ENCODE measurements at places on chromosomes 12 and 14. TPM values are rescaled to one million over a fixed set of nuclear protein-coding genes. Genes with fewer than 3 reads are reported as not detected.

The AKAP5 gene
- total RNA-seq = 1.8 TPM

- DNase-seq = no peak
Measured at GRCh38 chr12:105928436-105928835, 210.3 kb downstream of the NUAK1 start.

The SPTB gene
- 11.5 TPM for total RNA-seq

DNA sequence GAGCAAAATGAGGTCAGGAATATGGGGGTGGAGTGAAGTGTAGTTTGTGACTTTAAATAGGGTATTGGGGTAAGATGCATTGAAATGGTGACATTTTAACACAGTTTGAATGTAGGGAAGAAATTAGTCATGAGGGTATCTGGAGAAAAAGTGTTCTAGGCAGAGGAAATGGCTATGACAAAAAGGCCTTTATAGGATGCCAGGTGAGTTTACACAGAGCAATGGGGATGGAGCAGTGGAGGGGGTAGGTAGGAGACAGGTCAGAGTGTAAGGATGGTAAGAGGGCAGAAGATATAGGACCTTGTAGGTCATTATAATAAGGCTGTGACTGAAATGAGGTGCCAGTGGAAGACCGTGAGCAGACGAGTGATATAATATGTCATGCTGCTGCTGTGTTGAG lies 30.4 kb downstream of the HEATR5A start:
- no peak for DNase-seq

GRCh38 chr12:43336962-43337555 lies 214.9 kb downstream of the ADAMTS20 start:
- DNase-seq = no peak

DNA sequence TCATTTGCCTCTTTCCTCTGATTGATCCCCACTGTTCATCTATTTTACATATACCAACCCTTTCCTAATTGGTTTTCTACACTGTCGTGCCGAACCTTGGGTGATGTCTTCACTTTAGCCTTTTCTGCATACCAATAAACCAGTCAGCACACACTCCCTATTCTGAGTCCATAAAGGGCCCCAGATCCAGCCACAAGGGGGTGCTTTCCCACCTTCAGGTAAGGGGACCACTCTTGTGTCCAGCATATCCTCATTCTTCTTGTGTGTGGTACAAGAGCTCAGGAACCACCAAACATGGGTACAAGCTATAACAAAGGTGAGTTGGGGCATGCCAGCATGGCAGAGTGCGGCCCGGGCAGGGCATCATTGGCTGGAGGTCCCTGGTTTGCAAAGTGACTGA lies 859.8 kb downstream of the FSCB start:
- no peak for DNase-seq

The ESR2 gene
- total RNA-seq = 0.55 TPM

GRCh38 chr14:53062856-53063255 lies 90.3 kb downstream of the DDHD1 start:
- peak; percentile 61 for DNase-seq

The KRT78 gene
- not detected for total RNA-seq

GRCh38 chr14:22521449-22522239 lies 67.4 kb downstream of the DAD1 start:
- DNase-seq = no peak

The SLC5A8 gene
- 7.0 TPM for total RNA-seq

GRCh38 chr12:70110085-70110484 lies 133.1 kb upstream of the CNOT2 start:
- no peak for DNase-seq

- DNase-seq = no peak
Measured at GRCh38 chr12:87155621-87156020, 873.6 kb downstream of the C12orf50 start.

- no peak for DNase-seq
Measured at GRCh38 chr12:41528874-41529273, 340.8 kb downstream of the PDZRN4 start.

The DTX1 gene
- total RNA-seq = 2.9 TPM

- DNase-seq = no peak
Measured at GRCh38 chr12:69873429-69873828, 48.4 kb downstream of the MYRFL start.

GRCh38 chr12:47312808-47313426 lies 233.2 kb upstream of the AMIGO2 start:
- DNase-seq = no peak

DNA sequence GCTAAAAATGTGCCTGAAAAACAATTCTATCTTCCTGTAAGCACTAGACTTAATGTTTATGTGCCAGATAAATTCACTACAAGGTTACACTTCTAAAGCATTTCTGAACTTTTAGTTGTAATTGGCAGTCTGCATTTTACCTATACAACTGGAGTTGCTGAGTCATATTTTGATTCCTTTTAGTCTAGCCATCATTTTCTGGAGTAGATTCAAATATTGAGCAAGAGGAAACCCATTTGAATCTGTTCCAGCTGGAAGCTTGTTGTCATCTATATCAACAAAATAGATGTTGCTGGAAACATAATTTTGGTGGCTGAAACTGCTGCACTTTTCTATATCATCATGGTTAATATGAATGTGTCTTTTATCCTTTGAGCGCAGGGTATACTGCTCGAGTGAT lies 122.2 kb upstream of the CCDC175 start:
- peak; percentile 86 for DNase-seq

GRCh38 chr12:75208856-75209811 lies 505 bp downstream of the KCNC2 start:
- peak; percentile 27 for DNase-seq

DNA sequence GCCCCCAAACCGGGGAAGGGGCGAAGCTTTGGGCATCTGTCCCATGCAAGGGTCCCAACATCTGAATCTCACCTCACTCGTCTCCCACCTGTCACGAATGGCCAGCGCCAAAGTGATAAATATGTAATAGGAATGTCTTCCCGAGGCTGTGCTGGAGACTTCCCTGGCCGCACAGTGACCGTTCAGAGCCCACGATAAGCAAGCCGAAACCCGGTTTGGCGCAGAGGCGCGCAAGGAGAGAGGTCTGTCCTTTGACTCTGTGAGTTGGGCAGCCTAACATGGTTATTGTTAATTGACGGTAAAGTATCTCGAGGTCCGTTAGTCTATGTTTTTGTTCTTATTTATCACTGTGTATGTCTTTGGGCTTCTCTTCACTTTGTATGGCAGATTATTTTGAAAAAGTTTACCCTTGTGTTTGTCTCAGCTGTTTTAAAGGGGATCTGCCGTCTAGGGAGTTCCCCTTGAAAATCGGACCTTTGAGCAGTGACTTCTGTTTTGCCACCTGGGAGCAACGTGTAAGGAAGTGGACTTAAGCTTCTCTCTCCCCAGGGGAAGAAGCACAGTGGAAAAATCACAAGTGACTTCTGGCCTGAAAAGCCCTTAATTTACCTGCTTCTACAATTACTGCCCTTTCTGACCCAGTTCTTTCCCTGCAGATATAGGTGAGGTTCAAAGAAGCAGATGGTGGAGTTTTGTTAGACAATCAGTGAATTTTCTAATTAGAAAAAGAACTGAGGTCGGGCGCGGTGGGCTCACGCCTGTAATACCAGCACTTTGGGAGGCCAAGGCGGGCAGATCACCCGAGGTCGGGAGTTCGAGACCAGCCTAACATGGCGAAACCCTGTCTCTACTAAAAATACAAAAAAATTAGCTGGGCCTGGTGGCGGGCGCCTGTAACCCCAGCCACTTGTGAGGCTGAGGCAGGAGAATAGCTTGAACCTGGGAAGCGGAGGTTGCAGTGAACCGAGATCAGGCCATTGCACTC lies 1.1 kb upstream of the TM9SF1 start:
- no peak for DNase-seq

GRCh38 chr14:100810861-100811461 lies 15.0 kb upstream of the MEG3 start:
- DNase-seq = no peak

GRCh38 chr12:11715621-11716020 lies 66.1 kb downstream of the ETV6 start:
- DNase-seq = no peak

- no peak for DNase-seq
Measured at GRCh38 chr14:64807551-64807950, 72.2 kb downstream of the SPTB start.

The FOXN4 gene
- total RNA-seq = 0.26 TPM

The KRT6B gene
- total RNA-seq = 0.25 TPM

DNA sequence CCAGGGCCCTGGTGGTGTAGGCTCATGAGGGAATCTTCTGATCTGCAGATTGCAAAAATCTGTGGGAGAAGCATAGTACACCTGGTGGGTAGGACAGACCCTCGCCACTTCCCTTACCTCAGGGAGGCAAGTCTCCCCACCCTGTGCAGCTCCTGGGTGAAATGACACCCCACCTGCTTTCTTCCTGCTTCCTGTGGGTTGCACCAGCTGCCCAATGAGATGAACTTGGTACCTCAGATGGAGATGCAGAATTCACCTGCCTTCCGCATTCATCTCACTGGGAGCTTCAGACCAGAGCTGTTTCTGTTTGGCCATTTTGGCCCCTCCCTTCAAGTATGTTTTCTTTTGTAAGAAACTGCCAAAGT lies 4.7 kb downstream of the CLEC2D start:
- no peak for DNase-seq

DNA sequence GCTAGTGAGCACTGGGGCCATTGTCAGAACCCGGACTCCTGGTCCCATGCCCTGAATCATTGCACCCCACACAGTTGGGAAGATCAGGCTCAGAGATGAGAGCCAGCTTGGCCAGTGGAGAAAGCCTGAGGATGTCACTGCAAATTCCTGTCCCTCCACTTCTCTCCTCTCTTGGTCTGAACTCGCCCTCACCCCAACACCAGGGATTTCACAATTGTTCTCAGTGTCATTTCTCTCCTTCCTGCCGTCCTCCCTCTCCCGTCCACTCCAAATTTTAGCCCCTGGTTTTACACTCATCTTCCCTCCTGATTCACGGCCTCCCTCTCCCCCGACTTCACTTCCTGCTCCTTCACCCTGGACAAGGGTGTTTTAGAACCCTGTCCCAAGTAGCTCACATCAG lies 11.1 kb downstream of the KRT75 start:
- peak; percentile 36 for DNase-seq

GRCh38 chr12:42935756-42936155 lies 346.2 kb upstream of the PRICKLE1 start:
- peak; percentile 66 for DNase-seq

- DNase-seq = no peak
Measured at GRCh38 chr12:17949558-17950141, 140.3 kb downstream of the RERGL start.

DNA sequence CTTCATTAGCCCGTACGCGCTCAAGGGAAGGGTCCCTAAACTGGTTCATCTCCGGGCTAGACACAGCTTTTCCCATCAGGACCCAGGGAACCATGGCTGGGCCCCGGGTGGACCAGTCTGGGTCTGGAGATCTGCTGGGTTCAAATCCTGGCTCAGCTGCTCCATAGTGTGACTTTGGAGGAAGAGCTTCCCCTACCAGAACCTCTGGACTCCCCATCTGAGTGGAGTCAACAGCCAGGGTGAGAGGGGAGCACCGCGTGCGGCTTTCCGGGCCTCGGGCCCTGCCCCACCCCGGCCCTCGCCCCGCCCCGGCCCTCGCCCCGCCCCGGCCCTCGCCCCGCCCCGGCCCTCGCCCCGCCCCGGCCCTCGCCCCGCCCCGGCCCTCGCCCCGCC lies 41.2 kb downstream of the BEGAIN start:
- DNase-seq = no peak

GRCh38 chr12:2268471-2269286 lies 215.9 kb downstream of the CACNA1C start:
- no peak for DNase-seq

DNA sequence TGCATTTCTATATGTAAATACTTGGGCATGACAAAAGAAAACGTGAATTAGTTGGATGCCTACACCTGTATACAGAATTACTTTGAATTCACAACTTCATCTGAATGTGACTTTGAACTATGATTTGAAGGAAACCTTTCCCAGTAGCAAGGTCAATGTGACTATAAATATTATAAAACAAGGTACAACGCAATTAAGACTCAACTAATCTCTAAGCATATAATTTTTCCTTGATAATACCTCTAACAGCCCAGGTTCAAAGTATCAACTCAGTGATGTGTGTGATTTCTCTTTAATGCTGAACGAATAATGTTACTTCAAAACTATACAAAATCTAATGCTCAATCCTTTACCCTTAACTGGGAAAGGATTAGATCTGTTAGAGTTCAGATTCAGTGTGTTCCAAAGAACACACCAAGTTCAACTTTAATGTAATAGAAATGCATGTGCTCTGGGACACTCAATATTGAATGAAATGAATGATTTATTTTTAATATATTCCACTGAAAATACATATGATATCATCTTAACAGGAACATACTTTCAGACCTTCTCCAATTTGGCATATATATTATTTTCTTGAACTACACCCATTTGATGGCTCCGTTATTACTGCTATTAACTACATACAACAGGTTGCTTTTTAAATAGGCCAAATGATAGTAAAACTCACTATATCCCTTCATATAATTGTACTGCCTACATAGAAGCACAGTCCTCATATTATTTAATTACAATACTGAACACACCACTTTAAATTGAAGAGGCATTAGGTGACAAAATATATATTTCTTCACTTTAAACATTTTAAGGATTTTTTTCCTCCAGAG lies 40.1 kb upstream of the MTERF2 start:
- peak; percentile 13 for DNase-seq

The MANSC4 gene
- not detected for total RNA-seq

The GYS2 gene
- not detected for total RNA-seq

The PTGER2 gene
- total RNA-seq = 3.7 TPM

DNA sequence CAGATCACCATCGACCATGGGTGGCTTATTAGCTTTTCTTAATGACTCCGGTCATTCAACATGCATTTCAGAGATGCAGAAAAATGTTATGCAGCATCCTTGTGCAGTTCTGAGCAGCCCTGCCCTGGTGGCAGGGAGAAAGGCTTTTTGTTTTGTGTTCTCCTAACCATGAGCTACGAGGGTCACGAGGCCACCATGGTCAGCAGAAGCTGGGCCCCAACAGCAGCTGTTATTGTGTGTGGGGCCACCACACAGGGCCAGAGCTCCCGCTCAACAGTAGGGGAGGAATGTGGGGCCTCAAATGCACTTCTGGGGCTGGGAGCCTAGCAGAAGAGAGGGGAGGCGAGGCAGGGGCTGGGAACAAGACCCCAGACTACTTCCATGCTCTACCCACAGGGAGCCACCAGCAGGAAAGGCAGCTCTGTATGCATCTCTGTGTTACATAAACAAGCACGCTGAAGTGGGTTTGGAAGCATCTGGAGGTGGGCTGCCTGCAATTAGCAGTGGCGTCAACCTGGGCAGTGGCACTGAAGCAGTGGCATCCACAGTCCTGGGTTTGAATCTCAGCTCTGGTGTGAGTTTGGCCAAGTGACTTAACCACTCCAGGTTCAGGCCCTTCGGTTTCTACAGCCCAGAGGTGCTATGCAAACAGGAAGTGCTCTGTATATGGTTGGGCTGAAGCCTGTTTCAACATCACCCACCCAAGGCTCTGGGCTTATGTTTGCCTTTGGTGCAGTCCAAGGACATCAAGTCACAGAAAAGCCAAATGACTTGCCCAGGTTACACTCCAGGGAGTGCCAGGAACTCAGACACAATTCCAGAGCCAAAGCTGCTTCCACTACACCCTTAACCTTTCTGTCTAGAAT lies 16.3 kb downstream of the GLTP start:
- DNase-seq = peak; percentile 22

- no peak for DNase-seq
Measured at GRCh38 chr12:115571446-115571845, 706.0 kb downstream of the MED13L start.

GRCh38 chr14:89265234-89265633 lies 151.8 kb downstream of the FOXN3 start:
- DNase-seq = no peak
